NCI-H187 treated with DMSO at 0.1 percent for 48 hours (cell line): ENCODE measurements at places on chromosomes 7 and 10.

DNA sequence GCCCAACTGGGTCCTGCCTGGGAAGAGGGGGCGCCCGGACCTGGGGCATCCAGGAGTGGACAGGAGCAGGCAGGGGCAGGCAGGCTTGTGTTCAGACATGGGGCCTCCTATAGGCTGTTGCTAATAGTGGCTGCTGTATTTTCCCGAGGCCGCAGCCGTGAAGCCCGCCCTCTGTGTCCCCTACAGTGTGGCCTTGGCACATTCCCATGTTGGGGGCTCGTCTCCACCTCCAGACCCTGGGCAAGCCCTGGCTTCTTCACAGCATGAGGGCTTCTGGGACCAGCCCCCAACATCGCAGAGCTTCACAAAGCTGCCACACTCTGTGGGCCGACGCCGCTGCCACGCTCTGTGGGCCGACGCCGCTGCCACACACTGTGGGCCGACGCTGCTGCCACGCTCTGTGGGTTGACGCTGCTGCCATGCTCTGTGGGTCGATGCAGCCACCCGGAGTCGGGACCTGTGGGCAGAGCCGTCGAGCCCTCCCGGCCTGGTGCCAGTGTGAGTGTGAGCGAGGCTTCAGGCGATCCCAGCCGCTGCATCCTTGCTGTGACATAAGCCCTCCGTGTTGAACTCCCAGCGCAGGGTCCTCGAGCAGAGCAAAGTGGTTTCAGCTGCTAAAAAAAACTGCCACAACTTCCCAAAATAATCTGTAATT is 109.0 kb downstream of the INPP5A start:
- no peak for DNase-seq

DNA sequence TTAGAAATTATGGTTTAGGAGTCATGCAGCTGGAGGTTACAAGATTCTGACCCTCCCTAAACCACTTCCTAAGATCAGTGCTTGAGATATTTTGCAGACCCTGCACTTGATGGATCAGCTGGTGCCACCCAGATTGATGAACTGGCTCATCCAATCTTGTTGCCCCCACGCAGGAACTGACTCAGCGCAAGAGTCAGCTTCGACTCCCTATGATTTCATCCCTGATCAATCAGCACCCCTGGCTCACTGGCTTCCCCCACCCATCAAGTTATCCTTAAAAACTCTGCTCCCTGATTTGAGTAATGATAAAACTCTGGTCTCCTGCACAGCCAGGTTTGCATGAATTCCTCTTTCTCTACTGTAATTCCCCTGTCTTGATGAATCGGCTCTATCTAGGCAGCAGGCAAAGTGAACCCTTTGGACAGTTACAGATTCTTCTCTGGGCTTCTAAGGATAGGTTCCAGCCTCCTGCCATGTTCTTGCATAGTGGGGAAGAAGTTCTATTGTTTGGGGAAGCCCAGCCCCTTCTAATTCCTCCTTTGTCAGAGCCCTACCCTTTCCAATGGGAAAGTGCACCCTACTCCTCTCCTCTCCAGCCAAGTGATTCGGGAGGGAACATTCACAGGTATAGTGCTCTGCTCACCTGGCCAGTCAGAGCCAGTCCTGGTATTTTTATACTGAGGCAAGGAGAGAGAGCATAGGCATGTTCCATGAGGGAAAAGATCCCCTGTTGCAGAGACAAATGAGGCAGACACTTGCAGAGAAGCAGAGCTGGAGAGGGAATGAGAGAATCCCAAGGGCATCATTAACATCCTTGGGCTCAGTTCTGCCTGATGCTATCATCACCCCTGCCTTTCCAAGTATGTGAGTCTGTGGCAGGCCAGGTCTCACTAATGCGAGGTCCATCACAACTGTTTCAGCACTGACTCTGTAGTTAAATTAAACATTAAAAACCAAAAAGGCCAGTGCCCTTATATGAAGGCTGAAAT is 224.4 kb upstream of the GALNT17 start:
- DNase-seq = no peak

- DNase-seq = no peak
Observed at GRCh38 chr7:114658216-114658615, 243.6 kb downstream of the FOXP2 start.

GRCh38 chr7:134320201-134320600 is 3.5 kb upstream of the SLC35B4 start:
- DNase-seq = no peak

DNA sequence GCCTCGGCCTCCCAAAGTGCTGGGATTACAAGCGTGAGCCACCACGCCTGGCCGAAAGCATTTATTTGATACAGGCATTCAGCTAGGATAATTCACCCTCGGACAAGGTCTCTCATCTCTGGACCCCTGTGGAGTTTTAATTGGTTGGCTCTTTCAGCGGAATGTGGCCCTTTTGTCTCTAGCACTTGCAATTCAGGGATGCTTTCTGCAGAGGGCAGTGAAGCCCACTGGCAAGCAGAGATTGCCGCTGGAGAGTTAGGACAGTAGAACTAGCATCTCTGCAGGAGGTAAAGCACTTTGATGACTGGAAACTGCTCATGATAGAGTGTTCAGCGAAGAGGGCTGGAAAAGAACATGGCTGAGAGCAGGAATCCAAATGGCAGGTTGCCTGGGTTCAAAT is 62.0 kb downstream of the SUFU start:
- DNase-seq = no peak

GRCh38 chr7:23062452-23062851 is 43.1 kb upstream of the KLHL7 start:
- DNase-seq = no peak

- DNase-seq = no peak
Observed at GRCh38 chr10:122706947-122707346, 7.3 kb upstream of the C10orf120 start.

DNA sequence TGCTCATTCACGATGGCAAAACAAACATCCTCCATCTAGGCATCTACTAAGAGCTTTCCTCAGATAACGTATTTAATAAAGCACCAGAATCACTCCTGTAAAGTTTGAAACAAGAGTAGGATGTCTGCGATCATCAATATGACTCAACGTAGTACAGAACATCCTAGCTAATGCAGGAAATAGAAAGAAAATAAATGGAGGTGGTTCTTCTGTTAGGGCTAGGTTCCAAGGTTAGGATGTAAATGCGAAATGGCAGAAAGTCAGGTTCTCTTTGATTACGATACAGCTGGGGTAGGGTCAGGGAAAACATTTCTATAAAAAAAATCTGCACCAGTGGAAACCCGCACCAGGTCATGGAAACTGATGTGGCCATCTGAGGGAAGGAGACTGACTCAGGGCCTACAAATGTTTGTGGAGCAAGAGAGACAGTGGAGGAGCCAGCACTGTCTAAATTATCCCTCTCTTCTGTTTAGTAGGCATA is 29.1 kb downstream of the CCDC6 start:
- DNase-seq = no peak

- no peak for DNase-seq
Observed at GRCh38 chr7:44175730-44176129, 13.5 kb downstream of the GCK start.
